ENCODE measurements at places on chromosomes 13 and 19.

DNA sequence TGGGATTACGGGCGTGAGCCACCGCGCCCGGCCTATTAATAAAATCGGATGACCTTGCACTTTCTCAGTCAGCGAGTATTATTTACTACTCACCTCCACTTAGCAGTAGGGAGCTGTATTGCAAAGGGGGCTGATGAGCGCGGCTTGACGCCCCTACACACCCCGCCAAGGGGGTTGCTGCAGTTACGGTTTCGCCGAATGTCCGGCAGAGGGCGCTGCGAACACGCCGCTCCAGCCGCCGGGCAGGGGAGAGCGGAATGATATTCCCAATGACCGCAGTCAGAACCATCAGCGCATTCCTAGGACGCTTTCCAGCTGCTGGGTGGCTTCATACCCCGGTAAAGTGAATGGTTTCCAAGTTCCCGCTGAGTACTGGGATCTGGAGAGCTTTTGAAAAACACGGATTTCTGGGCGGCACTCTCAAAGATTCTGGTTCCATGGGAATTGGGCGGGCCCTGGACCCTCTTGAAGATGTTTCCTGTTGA, 30.0 kb upstream of the TPT1 start:
- DNase-seq = peak; percentile 68

DNA sequence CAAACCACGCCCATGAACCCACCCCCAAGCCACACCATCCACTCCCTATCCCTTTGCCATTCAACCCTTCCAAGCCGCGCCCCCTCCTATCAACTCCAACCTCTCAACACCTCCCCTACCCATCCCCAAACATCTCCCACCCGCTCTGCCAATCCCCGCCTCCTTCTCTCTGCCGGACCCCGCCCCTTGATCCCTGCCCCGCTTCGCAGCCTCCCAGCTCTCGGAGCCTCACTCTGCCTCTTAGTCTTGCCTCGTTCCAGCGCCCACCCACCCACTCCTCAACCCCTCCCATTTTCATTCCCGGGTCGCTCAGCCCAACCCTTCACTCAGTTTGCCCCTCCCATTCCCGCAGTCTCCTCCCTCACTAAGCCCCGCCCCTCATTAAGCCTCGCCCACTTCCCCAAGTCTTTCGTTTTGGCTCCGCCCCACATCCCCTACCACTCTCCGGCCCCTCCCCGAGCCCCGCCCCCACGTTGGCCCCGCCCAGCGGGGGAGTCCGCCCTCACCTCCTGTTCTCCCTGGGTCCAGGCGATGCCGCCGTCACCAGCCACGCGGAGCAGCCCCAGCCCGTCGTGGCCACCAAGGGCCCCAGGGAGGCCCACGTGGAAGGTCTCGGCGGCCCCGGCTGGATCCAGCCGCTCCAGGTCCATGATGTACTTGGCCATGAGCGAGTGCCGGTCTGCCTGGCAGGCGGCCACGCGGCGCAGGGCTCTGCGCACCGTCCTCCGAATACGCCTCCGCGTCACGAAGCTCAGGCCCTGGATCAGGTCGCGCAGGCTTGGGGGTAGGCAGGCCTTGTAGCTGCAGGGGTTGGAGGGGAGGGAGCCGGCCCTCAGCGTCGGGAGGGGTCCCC, 5.7 kb downstream of the JAK3 start:
- DNase-seq = peak; percentile 93

DNA sequence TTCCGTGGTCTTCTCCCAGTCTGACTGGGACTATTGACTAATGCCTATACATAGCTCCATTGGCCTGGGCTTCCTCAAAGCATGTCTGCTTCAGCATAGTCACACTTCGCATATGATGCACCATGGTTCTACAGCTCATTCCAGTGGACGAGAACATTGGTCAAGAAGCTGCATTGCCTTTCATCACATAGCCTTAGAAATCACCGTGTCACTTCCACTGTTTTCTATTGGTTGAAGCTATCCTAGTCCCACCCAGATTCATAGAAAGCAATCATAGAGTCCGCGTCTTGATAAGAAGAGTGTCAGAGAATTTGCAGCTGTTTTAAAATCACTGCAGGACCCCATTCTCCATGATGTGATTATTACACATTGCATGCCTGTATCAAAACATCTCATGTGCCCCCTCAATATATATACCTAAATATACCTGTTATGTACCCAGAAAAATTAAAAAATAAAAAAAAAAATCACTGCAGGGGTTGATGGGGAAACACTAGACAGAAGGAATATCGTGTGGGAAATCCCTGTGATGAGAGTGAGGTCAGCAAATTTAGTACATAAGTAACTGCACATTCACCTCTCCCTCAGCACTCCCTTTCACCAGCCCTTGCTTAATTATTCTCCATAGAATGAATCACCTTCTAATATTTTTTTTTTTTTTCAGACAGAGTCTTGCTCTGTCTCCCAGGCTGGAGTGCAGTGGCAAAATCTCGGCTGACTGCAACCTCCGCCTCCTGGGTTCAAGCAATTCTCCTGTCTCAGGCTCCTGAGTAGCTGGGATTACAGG, 2.2 kb upstream of the ARHGAP33 start:
- no peak for DNase-seq

DNA sequence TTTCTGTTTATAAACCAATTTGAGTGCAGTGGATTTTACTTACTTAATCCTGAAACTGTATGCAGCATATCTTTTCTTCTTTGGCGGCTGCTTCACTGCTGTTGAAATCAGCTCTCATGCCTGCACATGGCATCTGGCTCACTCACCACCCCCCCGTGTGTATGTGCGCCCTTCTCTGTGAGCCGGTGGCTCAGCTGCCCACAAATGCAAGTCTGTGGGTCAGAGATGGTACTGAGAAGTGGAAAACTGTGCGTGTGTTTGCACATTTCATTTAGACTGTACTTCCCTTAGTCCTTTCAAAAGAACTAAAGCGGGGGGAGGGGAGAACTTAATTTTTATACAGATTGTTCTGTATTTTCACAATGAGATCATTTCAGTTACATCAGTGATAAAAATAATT, 307.6 kb downstream of the SHISA2 start:
- no peak for DNase-seq

DNA sequence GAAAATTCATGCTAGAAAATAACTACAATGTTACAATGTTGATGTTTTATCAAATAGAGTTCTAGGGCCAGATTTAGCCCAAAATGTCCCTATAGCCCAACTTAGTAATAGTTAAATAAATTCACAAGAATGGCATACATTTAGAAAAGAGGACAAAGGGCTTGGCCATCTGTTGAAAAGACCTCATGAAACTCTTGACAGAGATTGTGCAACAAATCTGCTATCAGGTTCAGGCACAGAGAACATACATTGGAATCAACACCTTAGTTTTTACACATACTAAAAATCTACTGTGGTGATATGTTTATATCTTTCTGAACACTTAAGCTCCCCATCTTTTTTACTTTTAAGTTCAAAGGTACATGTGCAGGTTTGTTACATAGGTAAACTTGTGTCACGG, 298.3 kb upstream of the DACH1 start:
- DNase-seq = no peak

GRCh38 chr13:111642156-111642767, 321.8 kb downstream of the TEX29 start:
- DNase-seq = no peak

DNA sequence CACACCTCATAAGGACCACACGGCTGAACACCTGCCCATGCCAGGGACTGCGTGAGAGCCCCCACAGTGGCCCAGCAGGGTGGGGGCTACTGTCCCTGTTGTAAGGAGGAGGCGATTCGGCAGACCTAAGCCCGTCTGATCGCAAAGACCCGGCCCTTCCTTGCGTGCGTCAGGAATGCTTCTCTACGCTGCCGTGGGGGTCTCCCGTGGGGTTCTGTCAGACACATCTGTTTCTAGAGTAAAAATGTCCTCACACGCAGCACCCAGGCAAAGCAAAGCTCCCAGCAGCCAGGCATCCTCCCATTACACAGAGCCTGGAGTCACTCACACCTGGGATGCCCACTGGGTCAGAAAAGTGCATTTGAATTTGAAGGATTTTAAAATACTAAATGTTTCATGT, 147.7 kb upstream of the SOX1 start:
- DNase-seq = no peak

DNA sequence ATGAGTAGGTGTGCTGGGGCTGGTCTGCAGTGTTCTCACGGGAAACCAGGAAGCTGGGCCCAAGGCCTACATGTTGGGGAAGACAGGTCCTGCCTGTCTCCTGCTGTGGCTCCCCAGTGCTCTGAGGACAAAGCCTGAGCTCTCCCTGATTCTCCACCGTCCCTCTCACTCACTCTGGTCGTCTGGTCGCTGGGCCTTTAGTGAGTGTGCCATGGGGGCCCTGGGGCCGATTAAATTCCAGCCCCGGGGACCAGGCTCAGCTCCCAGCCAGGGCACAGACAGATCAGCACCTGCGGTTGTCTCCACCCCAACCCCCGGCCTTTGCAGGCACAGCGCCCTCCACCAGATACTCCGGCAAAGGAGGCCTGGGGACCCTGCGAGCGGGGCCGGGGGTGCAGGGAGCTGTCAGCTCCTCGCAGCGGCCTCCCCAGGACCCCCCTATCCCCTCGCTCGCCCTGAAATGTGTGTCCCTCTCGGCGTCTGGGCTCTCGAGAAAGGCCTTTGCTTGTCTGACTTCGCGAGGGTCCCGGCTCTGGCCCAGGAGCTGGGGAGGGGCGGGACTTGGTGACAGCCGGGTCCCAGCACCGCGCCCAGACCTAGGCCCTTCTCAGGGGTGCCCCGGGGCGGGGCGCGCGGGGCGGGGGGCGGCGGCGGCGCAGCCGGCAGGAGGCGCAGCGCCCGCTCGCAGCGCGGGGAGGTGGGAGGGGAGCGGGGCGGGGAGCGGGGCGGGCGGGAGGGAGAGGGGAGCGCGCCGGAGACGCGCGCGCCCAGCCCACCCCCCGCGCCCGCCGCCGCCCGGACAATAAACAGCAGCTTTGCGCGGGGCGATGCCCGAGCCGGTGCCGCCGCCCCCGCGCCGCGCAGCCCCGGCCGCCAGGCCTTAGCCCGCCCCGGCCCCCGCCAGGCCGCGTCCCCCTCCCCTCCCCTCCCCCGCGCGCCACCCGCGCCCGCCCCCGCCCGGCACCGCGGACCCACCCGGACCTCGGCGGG, at the start of gene PALM:
TSS of gene PALM (plus strand) at position 782 of the 990 bp plus-strand sequence. CDS start 212 bp downstream, outside the sequence.
- no peak for DNase-seq

DNA sequence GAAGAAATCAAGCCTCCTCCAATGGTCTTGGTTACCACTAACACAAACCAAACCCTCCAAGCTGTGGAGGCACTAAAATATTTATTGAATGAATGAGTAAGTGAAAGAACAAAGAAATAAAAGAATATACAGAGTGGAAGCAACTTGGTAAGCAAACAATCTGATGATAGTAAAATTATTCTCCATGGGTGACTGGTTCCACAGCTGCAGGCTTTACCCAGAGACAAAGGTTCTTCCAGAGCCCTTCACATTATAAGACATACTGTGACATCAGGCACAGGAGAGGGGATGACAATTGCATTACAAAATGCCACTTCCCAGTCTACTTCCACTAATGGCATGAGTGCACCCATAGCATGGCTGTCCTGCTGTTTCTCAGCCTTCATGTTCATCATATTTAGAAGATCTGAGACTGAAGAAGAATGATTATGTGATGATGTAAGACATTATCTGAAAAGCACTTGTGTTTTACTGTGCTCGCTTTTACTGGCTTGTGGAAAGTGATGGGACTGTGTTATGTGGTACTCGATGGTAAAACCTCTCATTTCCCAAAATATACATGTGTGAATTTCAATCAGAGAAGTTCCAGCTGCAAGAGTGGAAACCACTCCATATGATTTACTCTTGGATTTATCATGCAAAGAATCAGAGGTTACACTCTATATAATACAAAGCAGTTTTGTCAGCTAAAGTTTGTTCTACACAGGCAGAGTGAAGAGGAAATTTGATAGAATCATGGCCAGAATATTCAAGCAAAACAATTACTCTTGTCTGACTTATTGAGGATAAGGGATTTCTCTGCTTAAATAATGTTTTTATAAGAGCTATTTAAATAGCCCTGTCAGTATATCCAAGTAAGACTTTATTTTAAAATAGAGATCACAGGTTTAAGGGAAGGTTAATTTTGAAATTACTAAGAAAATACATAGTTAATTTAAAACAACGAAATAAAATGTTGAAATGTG, 220.2 kb upstream of the NBEA start:
- no peak for DNase-seq

GRCh38 chr13:33070713-33071112, 54.5 kb downstream of the KL start:
- no peak for DNase-seq

DNA sequence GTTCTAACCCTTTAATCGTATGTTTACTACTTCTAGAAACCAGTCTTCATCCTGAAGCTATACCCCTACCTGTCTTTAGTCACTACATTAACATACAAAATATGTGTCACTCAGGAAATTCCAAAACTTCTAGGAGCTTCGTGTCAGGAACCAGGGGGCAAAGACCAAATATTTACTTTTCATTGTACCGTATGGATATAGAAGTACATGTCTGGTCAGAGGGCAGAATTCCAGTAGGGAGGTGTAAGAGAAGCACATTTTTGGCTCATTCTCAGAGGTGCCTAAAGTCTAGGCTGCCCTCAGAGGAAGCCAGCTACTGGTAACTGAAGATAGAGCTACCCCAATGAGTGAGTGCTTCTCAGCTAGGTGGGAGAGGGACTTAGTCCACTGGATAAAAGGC, 320.7 kb downstream of the DIAPH3 start:
- no peak for DNase-seq

GRCh38 chr19:18865973-18866799, 29.8 kb downstream of the CERS1 start:
- DNase-seq = peak; percentile 80

DNA sequence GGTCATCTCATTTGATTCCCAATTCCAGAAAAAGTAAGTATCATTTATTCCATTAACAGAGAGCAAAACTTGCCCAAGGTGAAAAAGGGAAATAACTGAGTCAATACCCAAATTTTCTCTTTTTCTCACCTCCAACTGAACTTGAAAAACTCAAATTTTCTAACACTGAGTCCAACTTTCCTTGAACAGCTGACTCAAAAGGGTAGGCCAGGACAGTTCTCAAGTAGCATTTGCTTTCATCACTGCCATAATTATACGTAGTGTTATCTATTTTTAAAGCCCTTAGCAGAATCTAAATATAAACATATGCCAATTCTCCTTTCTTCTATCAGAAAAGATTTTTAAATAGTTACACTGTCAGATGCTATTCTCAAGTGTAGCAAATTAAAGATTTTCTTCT, 3.5 kb downstream of the N4BP2L2 start:
- no peak for DNase-seq

GRCh38 chr13:31027136-31027535, 94.7 kb downstream of the TEX26 start:
- DNase-seq = no peak

DNA sequence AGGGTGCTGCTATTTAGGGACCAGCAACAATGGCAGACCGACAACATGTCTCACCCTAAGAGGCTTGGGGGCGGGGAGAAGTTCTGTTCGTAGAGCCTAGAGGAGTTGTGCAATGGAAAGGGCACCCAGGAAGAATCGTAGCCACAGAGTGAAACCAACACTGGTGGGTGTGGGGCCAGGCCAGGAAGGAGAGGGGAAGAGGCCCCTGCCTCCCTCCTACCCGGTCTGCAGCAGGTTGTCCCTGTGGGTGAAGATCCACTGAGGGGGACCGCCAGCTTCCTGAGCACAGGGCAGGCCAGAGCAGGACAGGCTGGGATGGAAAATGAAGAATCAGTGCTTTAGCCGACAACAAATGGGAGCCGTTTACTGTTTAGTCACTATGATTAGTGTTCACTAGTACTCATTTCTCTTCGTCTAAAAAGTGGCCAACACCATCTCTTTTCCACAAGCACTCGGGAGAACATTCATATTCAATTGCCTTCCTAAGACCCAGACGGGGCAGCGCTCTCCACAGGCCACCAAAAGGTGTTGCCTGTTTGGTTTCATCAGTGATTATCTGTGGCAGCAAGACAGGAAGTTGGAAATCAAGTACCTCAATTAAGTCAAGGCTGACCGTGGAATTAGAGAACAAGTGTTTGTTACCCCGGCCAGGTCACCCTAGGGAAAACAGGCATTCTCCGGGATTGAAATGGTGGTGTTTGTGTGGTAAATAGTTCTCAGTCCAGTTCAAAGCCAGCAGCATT, 1.1 kb upstream of the ATP11A start:
- DNase-seq = peak; percentile 79
